ENCODE measurements at places on chromosomes 7 and 10. TPM values are rescaled to one million over a fixed set of nuclear protein-coding genes. Genes with fewer than 3 reads are reported as not detected.

TWIST1 gene
- 42.2 TPM for total RNA-seq

TAS2R4 gene
- total RNA-seq, result 0.92 TPM

PNLIPRP3 gene
- total RNA-seq, result 0.09 TPM

TSPAN12 gene
- total RNA-seq, result 10.8 TPM

ZCWPW1 gene
- total RNA-seq, result 1.6 TPM

ABCA13 gene
- total RNA-seq, result 1.4 TPM

CHST15 gene
- total RNA-seq, result 1.4 TPM

COL28A1 gene
- total RNA-seq, result not detected

CNPY4 gene
- 35.8 TPM for total RNA-seq

PDCD11 gene
- total RNA-seq, result 25.6 TPM

WEE2 gene
- not detected for total RNA-seq

SLC18A3 gene
- not detected for total RNA-seq

FRMPD2 gene
- not detected for total RNA-seq

LIPK gene
- total RNA-seq, result not detected

ORAI2 gene
- 22.8 TPM for total RNA-seq

SPDYE5 gene
- total RNA-seq, result not detected

CADPS2 gene
- total RNA-seq, result 16.4 TPM

ELAPOR2 gene
- total RNA-seq, result 3.1 TPM

FZD1 gene
- 15.6 TPM for total RNA-seq

GARS1 gene
- 268 TPM for total RNA-seq

CHAT gene
- not detected for total RNA-seq

Measured in smooth muscle cell of bladder (primary cell).